CD4-positive, alpha-beta memory T cell (primary cell): ENCODE measurements at places on chromosomes 5 and 9.

GRCh38 chr9:74817816-74818215 lies 69.9 kb downstream of the TRPM6 start:
- no peak for DNase-seq

GRCh38 chr5:172886974-172887501 lies 53.0 kb downstream of the ERGIC1 start:
- DNase-seq = no peak

DNA sequence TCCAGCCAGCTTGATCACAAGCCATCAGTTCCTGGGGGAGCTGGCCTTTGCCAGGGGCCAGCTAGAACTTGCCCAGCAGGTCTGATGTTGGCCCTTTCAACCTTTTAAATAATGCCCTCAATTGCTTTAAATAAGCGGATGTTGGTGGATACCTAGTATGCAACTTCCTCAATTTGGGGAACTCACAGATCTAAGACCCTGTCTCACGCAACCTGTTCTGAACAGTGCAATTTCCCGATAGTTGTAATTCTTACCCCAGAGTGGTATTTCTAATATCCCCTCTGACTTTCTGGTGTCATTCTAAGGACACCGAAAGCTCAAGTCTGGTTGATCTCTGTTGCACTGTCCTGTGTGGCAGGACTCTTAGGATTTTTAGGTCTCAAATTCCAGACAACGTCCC lies 23.1 kb downstream of the GALNT12 start:
- no peak for DNase-seq

- no peak for DNase-seq
Observed at GRCh38 chr5:75439276-75439675, 72.2 kb downstream of the CERT1 start.

GRCh38 chr5:71816307-71816706 lies 97.2 kb downstream of the CARTPT start:
- no peak for DNase-seq

DNA sequence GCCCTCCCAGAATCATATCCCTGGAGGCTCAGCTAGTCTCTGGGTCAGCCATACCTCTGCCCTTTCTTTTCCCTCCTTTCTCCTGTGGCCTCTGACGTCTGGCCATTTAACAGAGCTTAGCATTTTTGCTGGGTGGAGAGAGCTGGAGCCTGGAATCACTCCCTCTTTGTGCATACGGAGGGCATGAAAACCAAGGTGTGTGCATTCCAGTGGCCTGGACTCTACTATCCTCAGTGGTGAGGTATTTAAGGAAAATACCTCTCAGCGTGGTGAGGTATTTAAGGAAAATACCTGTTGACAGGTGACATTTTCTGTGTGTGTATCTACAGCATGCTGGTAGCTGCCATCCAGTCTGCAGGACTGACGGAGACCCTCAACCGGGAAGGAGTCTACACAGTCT lies 27.5 kb downstream of the TGFBI start:
- DNase-seq = no peak

GRCh38 chr9:94692601-94693000 lies 33.9 kb upstream of the AOPEP start:
- no peak for DNase-seq

DNA sequence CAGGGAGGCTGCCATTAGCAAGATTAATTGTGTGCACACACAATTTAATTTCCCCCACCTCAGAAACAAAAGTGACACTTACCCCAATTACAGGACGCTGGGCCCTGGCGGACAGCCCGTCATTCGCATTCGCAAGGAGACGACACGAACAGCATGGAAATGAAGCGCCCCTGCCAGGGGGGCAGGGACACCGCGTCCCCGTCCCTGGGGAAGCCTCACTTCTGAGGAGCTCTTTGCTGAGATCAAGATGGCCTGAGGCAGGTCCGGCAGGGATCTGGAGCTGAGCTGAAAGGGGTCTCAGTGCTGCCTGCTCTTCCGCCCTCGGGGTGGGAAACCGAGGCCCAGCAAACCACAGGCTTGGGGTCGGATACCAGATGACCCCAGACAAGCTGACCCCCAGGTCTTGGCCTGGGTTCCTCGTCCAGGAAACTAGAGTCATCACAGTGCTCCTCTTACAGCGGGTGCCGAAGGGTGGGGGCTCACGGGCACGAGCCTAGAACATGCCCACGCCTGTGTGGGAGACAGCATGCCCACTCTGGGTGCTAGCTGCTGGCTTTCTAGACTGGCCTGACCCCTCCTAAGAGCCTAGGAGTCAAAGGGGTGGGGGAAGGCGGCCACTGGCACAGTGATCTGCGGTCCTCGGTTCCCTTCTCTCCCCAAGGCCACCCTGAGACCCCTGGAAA lies 103.2 kb downstream of the VAV2 start:
- no peak for DNase-seq

- DNase-seq = no peak
Observed at GRCh38 chr9:121972501-121972981, 120.6 kb downstream of the TTLL11 start.

- DNase-seq = no peak
Observed at GRCh38 chr5:132808448-132808847, 4.7 kb upstream of the SOWAHA start.

DNA sequence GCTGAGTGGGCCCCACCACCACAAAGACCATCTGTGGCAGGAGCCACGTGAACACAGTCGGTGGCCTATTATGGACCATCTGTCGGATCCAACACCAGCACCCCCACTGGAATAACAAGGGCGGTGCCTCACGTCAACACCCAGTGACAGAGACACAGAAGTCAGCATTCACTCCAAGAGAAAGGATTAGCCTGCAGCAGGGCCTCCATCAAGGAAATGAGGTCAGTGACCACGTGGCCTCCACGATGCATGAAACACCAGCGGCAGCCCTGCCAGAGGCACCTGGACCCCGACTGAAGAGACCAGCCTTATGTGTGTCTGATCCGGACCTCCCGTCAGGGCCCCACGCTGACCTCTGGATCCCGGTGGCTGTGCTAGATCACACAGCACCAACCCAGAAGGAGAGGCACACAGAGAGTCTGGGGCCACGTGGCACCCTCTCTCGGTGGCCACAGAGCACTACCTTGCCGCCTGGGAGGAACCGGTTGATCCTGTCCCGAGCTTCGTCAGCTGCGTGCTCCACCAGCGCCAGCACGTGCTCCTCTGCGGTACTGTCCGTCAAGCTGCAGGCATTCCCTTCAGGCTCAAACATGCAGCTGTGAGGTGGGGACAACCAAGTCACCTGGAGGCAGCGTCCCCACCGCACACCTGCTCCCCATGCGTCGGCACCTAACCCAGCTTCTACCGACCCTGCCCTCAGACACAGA lies 9.0 kb downstream of the BRD9 start:
- DNase-seq = peak; percentile 27

- DNase-seq = no peak
Observed at GRCh38 chr5:109703166-109703565, 13.4 kb downstream of the MAN2A1 start.

DNA sequence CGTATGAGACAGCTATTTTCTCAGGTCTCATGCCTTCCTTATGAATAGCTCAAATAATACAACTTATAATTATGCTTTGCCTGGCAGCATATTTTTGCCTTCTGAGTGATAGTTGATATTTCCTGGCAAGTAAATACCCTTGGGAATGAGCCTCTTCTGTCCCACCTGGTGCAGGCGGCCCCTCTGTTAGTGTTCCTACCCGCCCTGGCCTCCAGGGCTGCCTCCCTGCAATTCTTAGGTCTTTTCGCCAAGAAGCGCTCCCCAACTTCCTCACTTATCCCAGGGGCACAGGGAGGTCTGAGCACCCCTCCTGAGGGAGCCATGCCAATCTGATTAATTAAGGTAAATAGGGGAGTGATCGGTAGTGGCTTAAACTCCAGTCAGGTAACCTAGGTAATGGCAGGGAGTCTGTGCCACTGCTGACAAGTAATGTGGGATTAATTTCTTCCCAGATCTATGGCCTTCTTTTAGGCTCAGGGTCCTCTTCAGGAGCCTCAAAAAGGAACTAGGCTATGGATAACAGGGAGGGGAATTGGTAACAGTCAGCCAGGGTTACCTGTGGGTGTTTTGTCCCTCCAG lies 81.5 kb downstream of the GALNT10 start:
- no peak for DNase-seq

- DNase-seq = no peak
Observed at GRCh38 chr5:2563046-2563445, 188.4 kb downstream of the IRX2 start.

GRCh38 chr5:10712574-10713366 lies 48.3 kb downstream of the DAP start:
- DNase-seq = no peak

- no peak for DNase-seq
Observed at GRCh38 chr9:134566196-134566847, 75.3 kb upstream of the COL5A1 start.

GRCh38 chr9:105500108-105500766 lies 52.4 kb downstream of the FSD1L start:
- no peak for DNase-seq

GRCh38 chr9:136043441-136043991 lies 51.6 kb downstream of the NACC2 start:
- no peak for DNase-seq

DNA sequence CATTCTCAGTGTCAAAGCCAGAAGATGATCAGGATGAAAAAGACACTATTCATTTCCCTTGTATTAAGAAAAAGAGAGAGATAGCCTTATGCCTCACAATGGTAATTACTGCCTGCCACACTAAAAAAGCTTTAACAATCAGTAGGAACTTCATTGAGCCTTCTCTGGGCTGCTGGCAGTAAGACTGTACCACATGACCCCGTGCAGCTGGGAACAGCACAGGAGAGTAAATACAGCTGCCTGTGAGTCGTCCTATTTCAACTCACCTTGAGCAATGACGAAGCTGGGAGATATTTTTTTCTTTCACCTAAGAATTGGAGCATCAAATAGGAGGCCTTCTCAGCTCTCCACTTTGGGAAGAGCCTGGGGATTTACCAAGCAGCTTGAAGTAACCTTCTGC lies 316.3 kb downstream of the GABRB2 start:
- DNase-seq = no peak

- DNase-seq = no peak
Observed at GRCh38 chr9:36867672-36868471, 166.2 kb downstream of the PAX5 start.

DNA sequence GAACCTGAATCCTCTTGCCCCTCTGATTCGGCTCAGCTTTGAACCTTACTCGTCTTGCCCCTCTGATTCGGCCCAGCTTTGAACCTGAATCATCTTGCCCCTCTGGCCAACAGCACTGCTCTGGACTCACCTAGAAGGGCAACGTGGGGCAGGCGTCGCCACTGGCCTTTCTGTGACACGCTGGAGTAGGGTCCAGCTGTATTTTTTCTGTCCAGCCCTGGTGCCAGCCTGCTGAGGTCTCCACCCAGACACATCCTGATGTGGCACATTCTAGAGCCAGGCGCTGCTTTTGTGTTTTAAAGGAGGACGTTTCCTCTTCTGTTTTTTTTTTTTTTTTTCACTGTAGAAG lies 15.2 kb upstream of the CPEB4 start:
- DNase-seq = no peak

- DNase-seq = peak; percentile 28
Observed at GRCh38 chr9:93501406-93501805, 48.0 kb upstream of the FAM120AOS start.

DNA sequence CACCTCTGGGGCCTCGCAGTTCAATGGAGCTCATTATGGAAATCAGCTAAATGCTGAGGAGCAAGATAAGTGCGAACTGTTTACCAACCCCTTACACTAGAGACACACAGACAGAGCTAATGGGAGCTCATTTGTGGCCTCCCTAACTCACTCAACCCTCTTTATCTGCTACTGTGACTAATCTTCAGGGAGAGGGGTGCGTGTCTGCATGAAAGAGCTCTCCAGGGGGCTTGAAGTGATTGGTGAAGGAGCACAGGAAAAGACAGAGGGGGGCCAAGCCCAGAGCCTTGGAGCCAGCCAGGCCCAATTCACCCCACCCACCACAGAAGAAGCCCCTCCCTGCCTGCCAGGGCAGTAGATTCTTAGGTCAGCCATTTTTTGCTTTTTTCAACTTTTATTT lies 466.8 kb upstream of the BRINP1 start:
- no peak for DNase-seq

DNA sequence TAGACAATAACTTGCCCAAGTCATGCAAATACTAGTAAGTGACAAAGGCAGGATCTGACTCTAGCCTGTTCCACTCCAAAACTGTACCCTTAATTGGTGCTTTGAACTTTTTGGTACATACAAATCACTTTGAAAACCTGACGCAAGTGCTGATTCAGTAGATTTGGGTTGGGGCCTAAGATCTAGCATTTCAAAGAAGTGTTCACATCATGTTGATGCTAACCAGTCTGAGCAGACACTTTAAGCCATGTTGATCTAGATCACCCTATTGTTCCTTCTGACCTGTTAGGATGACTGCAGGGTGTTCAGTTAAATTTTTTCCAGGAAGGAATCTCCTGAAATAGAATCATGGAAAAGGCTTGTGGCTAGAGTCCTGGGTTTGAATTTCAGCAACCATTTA lies 57.7 kb upstream of the CPEB4 start:
- DNase-seq = no peak

GRCh38 chr5:169893571-169893970 lies 86.7 kb downstream of the INSYN2B start:
- no peak for DNase-seq

- no peak for DNase-seq
Observed at GRCh38 chr9:121599872-121600585, 51.4 kb upstream of the DAB2IP start.

- DNase-seq = no peak
Observed at GRCh38 chr5:96819806-96820205, 12.1 kb upstream of the ERAP1 start.

DNA sequence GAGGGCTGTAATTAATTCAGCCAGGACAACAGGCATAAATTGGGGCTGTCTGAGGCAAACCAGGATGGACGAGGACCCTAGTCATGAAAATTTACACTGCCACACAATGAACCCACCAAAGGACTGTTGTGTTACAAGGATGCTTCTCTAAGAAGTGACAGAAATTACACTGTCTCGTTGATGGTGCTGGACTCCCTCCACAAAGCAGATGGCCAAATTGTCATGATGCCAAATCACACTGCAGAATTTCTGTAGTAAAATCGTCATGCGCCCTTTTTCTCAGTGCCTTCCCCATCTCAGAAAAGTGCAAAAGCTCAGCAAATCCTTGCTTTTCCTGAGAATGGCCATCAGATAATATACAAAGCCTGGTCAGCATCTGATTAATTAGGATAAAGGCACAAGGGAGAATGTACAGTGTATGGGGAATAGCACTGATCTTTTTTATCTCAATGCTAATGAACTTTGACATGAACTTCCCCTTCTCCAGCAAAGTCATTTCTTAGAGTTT lies 545.8 kb downstream of the CSNK1G3 start:
- no peak for DNase-seq

DNA sequence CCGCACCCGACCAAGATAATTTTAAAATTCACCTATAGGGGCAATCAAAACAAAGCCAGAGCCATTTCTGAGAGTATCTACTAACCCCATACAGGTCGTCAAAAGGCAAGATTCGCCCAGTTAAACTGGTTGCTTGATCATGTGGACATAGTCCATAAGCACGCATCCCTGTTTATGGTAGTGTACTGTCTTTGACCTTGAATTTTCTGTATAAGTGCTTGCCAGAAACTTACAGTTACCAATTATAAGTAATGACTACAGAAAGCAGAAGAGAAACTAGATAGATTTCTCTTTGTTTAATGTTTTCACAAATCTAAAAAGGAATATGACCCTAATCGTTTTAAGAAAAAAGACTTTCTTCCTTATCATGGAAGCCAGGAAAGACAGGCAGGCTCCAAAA lies 25.6 kb downstream of the SLC31A1 start:
- DNase-seq = no peak

GRCh38 chr9:126709241-126709640 lies 95.5 kb downstream of the LMX1B start:
- DNase-seq = no peak
